Left hindlimb (tissue), 1 donor: ENCODE measurements at places on chromosomes 3 and 15.

- no peak for DNase-seq
These were observed 133.8 kb upstream of the GMNC start for GRCh38 chr3:190996181-190996775.

DNA sequence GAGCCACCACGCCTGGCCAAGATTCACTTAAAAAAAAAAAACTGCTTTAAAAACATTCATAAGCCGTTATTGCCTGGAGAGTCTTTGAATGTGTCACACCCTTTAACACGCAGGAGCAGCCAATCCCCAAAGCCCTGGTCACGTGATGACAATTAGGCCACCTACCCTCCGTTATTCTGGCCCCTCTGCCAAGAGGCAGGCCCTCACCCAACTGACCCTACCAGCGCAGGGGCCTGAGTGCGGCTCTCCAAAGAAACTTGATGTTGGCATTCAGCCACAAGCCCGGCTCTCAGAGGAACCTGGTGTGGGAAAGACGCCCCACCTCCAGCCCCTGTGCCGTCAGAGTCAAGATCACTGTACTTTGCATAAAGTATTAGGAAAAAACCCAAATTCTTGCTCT lies 11.6 kb upstream of the MUC4 start:
- no peak for DNase-seq

DNA sequence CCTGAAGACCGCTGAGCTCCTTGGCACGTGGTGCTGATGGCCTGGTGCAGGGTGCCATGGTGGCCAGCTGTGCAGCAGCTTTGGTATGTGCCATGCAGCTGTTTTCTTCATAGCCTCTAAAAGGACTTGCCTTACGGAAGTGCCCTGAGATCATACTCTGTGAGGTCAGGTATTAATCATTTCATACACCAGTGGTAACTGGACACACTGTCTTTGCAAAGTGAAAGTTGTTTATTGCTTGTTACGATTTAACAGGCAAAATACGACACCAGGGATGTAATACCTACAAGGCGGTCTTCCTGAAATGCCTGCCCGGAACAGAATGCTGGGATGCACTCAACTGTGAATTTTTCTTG lies 184.6 kb downstream of the ATP10A start:
- DNase-seq = no peak

GRCh38 chr3:39519103-39519502 lies 51.6 kb downstream of the MOBP start:
- no peak for DNase-seq

DNA sequence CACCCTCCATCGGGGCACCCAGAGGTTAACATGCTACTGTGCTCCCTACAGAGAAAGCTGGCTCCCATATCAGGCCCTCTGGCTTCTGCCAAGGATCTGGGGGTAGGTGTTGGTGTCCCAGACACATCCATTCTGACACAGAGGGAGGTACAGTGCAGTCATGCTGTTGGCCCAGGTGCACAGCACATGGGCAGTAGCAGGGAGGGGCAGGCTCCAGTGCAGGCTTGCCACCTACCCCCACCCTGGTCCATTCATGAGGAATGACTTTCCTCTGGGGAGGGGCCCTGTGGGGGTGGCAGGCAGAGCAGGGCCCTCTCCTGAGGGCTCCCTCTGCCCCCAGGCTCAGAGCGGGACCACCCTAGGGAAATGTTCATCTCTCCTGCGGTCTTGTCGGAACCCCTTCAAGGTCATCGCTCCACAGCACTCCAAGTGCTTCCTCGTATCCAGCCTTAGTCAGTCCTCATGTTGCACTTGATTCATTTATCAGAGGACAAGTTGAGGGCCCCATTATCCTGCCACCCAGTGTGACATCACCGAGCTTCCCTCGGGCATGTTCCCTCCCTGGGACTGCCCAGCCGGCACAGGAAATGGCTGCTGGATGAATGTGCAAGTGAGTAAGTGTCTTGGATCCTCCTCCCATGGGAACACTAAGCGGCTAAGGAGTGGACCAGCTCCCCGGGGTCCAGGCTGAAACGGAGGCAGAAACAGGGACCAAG lies 10.0 kb downstream of the DUSP7 start:
- no peak for DNase-seq

DNA sequence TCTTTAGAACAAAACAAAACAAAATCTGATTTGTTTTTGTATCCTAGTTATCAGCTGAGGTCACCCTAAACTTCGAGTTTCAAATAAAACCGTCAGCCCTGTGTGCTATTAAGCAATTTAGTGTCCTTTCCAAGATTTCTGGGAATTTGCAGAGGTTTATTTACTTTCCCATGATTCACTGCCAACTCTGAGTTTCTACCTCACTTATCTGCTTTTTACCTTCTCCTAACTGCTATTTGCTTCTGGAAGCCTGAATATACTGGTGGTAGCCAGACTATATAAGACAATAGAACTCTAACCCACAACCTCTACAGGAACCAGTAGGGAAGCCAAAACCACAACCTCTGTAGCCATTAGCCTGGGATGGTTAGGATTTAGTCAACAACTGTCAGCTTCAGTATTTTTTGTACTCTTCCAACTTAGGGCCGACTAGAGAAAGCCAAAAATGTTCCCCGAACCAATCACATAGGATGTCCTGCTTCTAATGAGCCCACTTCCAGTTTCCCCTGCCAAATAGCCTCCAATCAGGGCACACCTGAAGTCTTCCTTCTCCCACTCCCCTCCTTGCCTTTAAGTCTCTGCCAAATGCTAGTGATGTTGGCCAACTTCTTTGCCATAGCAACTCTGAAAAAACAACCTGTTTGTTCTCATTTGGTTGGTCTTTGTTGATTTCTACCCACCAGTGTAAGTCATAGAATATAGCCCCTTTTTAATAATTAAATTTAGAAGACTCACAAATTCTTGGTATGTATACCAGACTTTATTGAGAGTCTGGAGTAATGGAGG lies 273.1 kb downstream of the ULK4 start:
- DNase-seq = no peak

- no peak for DNase-seq
These were observed 80.8 kb downstream of the GSK3B start for GRCh38 chr3:120013481-120013880.

DNA sequence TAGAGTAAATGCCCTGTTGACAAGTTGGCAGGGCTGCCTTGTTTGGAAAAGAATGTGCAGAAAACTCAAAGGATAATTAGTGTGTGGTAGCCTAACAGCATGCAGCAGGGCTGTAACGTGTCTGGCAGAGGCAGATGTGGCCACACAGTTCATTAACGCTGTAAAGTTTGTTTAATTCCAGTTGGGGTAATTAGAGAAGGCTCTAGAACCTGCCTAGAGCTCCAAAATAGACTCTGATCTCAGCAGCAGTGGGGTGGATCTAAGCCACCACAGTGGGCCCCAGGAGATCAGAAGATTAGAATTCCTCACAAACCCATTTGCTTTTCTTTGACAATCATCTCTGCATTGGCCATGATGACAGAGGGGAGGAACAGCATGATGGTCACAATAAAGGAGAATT lies 65.1 kb upstream of the LEKR1 start:
- no peak for DNase-seq

- no peak for DNase-seq
These were observed 215.3 kb upstream of the RARB start for GRCh38 chr3:25212736-25213135.

DNA sequence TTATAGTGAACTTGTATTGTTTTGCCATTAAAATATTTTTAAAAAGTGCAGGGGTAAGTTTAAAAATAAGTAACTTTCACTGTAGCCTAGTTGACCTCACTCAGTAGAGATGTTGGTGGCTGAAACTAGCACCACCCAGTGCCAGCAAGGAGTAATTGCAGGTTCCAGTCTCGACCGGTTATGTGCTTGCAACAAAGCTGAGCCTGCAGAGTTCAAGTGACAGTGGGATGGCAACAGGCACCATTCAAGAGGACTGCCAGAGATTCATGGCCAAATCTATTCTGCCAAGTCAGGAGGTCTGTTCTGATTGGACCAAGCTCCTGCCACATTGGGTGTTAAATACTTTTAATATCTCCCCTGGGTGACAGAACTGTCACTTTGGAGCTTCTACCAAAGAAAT lies 2.7 kb downstream of the ADAMTS7 start:
- DNase-seq = no peak

- no peak for DNase-seq
These were observed 97.1 kb upstream of the SPATA16 start for GRCh38 chr3:173238091-173238490.

DNA sequence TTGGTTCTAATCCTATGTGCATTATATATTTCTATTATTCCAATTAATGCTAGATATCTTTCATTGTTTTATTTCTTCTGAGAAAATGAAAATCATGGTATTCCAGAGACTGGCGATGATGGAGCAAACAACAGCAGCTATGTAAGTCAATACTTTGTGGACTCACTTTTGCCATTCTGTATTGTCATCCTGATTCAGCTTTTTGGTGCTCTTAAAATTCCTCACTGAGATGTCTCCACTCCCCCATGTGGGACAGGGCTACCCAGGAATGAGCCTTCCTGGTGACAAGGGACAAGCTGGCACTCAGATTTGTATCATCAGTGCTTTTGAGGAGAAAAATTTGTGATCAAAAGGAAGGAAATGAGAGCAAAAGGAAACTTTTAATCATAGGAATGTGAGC lies 56.7 kb upstream of the XCR1 start:
- DNase-seq = no peak

DNA sequence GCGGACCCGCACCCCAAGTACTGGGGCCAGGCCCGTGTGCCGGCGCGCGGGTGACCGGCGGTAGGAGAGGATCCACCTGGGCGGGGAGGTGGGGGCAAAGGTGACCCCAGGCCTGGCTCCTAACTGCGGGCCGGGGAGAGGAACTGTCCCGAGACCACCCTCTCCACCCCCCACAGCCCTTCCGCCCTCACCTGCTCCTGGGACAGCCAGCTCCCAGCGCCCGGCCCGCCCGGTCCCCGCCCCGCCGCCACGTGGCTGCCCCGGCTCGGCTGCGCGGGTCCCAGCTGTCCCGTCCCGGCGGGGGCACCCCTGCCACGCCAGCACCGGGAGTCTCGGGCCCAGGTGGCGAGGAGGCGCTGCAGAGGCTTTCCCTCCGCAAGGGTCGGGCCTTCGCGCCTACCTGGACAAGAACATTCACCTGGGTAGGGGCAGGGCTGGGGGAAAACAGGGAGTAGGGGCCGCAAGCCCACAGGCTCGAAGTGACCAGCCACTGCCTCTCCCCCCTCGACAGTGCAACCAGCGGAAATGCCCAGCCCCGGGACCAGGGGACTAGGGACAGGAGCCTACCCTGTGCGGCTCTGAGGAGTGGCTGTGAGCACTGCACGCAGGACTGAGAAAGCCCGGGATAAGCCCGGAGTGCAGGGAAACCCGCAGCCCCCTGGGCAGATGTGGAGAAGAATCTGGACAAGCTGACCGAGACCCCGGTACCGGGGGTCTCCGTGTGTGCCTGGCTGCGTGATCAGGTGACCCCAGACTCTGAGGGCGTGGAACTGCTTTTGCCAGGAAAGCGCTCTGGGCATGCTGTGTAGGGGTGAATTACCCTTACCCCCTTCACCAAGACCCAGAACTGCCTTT lies at the start of gene SLC12A8:
SLC12A8 (minus strand) TSS at position 240 of the 855 bp plus-strand sequence. CDS start 1,399 bp downstream, outside the sequence.
- DNase-seq = no peak

- no peak for DNase-seq
These were observed 34.6 kb downstream of the CTSH start for GRCh38 chr15:78910271-78910670.

GRCh38 chr3:192879346-192880031 lies 38.2 kb downstream of the MB21D2 start:
- no peak for DNase-seq

GRCh38 chr3:48428572-48429316 lies 1.1 kb downstream of the PLXNB1 start:
- peak; percentile 81 for DNase-seq

DNA sequence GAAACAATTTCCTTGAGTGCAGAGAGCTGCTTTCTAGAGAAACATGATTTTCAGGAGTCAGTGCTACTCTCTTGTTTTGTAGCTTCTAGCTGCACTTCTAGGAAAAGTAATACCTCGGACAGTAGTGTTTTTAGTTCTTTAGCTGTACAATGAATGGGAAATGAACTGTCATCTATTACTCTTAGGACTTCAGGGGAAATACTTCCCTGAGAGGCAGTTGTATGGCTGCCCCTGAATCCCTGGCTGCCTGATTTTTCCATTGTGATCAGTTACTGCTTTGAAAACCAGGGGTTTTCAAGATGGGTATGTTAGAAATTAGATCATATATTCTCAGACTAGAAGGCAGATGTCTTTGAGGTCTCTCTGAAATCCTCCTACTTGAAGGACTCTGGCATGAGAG lies 200.3 kb upstream of the SEMA6D start:
- no peak for DNase-seq

- no peak for DNase-seq
These were observed 52.1 kb downstream of the NEK10 start for GRCh38 chr3:27317096-27317495.

GRCh38 chr15:25682340-25682739 lies 180.8 kb downstream of the ATP10A start:
- DNase-seq = peak; percentile 62
